ENCODE measurements at places on chromosomes 3 and 15.

DNA sequence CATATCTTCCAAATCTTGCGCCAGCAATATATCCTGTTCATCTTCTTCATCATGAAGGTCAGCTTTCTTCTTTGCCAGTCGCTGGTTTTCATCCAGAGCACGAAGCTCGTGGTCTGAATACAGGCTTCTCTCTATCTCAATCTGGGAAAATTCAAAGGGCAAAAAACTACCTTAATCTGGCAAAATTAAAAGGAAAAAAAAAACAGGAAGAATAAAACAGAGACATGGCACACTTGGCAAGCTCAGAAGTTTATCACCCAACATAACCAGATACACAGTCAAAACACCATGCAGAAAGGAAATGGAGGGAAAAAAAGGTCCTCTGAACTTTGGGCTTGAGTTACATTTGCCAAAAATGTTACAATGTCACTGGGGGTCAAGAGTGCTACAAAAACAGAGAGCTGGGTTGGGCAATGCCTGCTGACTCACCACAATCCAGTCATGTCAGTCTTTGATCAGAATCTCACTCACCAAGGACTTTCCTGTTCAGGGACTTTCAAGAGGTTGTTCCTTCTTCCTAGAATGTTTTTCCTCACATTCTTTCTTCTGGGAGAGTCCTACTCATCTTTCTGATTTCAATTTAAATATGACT is 1.5 kb downstream of the MRPL46 start:
- no peak overlapping the region for H3K27ac ChIP-seq
- DNase-seq, result no peak
- H3K4me1 ChIP-seq, result peaks cover 20% of the 10 kb centered on the region
- no peaks in the 10 kb centered on the region for H3K36me3 ChIP-seq
- no peaks in the 10 kb centered on the region for H3K27me3 ChIP-seq

GRCh38 chr3:117600666-117601065 is 891.1 kb downstream of the TUSC7 start:
- no peak overlapping the region for H3K27ac ChIP-seq
- H3K36me3 ChIP-seq, result no peaks in the 10 kb centered on the region
- no peak for DNase-seq
- H3K4me1 ChIP-seq, result no peaks in the 10 kb centered on the region

DNA sequence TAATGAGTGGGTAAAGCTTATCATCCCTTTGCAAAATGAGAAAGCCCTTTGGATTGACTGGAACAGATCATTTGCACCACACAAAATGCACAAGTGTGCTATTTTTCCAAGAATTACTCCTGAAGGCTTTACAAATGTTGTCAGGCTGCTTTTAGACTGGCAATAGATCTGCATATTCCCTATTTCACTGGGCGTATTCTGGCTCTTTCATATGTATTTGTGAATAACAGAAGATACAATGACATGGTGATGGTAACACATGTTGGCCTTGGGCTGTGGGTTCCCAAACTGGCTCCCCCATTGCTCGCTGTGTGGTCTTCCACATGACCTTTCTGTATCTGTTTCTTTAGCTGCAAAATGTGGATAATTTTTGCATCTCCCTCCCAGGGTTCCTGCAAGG is 303.4 kb upstream of the CHRM5 start:
- H3K36me3 ChIP-seq, result no peaks in the 10 kb centered on the region
- no peak overlapping the region for H3K27ac ChIP-seq
- no peaks in the 10 kb centered on the region for H3K27me3 ChIP-seq
- H3K4me1 ChIP-seq, result no peaks in the 10 kb centered on the region
- DNase-seq, result no peak

- no peak overlapping the region for H3K4me3 ChIP-seq
- peaks cover 11% of the 10 kb centered on the region for H3K36me3 ChIP-seq
- no peaks in the 10 kb centered on the region for H3K27me3 ChIP-seq
Measured at GRCh38 chr3:172647823-172648222, 63.0 kb downstream of the NCEH1 start.

- DNase-seq, result no peak
- H3K27me3 ChIP-seq, result no peaks in the 10 kb centered on the region
- H3K4me1 ChIP-seq, result no peaks in the 10 kb centered on the region
- no peak overlapping the region for H3K4me3 ChIP-seq
- H3K36me3 ChIP-seq, result no peaks in the 10 kb centered on the region
- H3K27ac ChIP-seq, result peak overlapping the region; percentile 56
Measured at GRCh38 chr15:72057548-72058091, 60.3 kb downstream of the MYO9A start.

- no peak overlapping the region for H3K27ac ChIP-seq
- H3K4me3 ChIP-seq, result no peak overlapping the region
- H3K36me3 ChIP-seq, result no peaks in the 10 kb centered on the region
Measured at GRCh38 chr15:101538996-101539395, 49.5 kb upstream of the PCSK6 start.

GRCh38 chr15:84649706-84650105 is 4.4 kb downstream of the WDR73 start:
- no peak overlapping the region for H3K27ac ChIP-seq
- no peak overlapping the region for H3K4me3 ChIP-seq
- peaks cover 79% of the 10 kb centered on the region for H3K36me3 ChIP-seq
- no peaks in the 10 kb centered on the region for H3K27me3 ChIP-seq
- H3K4me1 ChIP-seq, result peaks cover 16% of the 10 kb centered on the region
- DNase-seq, result no peak

- H3K27me3 ChIP-seq, result no peaks in the 10 kb centered on the region
- H3K36me3 ChIP-seq, result peaks cover under 1% of the 10 kb centered on the region
- no peak overlapping the region for H3K4me3 ChIP-seq
- H3K4me1 ChIP-seq, result peaks cover 38% of the 10 kb centered on the region
Measured at GRCh38 chr3:115022199-115022598, 124.9 kb downstream of the ZBTB20 start.

DNA sequence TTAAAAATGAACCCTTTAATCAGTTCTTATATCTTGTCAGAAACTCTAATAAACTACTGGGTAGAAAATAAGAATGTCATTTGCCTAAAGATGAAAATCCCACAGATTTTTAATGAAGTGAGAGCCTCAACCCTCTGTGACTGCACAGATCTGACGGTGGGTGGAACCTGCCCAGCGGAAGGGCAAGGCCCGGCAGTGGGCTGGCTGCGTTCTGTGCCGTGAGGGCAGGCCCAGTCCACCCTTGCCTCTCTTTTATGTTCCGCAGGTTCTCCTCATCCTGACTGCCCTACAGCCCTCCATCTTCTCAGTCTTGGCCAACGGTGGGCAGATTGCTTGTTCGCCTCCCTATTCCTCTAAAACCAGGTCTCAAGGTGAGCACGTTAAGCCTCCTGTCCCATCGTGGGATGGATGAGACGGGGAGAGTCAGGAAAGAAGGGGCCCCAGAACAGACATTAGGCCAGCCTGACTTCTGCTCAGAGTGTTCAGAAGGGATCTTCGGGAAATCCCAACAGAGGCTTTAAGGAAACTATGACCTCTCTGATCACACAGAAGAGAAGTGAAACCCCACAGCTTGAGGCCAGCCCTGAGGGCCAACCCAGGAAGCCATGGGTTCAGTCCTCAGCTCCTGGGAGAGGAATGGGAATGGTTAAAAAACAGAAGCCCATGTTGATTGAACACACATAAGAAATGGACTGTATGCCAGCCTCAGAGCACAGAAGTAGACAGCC is 16.0 kb downstream of the SLC51A start:
- no peak overlapping the region for H3K27ac ChIP-seq
- no peaks in the 10 kb centered on the region for H3K4me1 ChIP-seq
- no peak overlapping the region for H3K4me3 ChIP-seq
- no peaks in the 10 kb centered on the region for H3K36me3 ChIP-seq
- DNase-seq, result no peak

DNA sequence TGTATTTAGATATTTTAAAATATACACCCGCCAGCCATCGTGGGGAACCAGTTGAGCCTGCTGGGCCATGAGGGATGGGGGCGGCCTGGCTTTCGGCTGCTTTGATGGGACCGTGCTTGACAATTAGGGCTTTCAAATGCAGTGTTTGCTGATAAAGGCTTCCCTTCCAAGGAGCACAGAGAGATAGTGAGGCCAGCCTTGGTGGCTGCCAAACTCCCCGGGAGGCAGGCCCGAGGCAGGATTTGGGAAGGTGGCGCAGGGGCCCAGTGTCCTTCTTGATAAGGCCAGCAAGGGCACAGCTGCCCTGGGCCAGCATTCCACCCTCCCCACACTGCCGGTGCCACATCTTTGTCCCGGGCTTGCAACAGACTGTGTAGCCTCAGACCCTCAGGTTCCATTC is 75.6 kb downstream of the LINGO1 start:
- no peak overlapping the region for H3K27ac ChIP-seq
- DNase-seq, result no peak
- H3K4me3 ChIP-seq, result no peak overlapping the region
- no peaks in the 10 kb centered on the region for H3K4me1 ChIP-seq
- no peaks in the 10 kb centered on the region for H3K36me3 ChIP-seq

DNA sequence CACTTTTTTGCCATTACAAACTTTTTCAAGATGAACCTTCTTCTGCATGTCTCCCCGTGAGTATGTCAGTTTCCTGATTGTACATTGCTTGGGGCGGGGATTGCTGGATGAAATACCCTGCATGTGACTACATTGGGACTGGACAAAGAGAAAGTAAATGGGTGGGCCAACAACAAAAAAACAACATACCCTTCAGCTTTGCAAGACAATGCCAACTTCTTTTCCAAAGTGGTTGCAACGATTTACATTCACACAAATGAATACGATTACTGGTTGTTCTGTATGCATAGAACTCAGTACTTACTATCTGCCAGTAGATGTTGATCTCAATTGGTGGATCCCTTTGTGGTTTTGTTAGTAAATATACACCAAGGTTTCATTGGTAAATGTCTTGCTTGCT is 908.4 kb downstream of the AGBL1 start:
- no peak overlapping the region for H3K4me3 ChIP-seq
- H3K27me3 ChIP-seq, result no peaks in the 10 kb centered on the region
- DNase-seq, result no peak
- no peaks in the 10 kb centered on the region for H3K36me3 ChIP-seq
- H3K4me1 ChIP-seq, result no peaks in the 10 kb centered on the region

DNA sequence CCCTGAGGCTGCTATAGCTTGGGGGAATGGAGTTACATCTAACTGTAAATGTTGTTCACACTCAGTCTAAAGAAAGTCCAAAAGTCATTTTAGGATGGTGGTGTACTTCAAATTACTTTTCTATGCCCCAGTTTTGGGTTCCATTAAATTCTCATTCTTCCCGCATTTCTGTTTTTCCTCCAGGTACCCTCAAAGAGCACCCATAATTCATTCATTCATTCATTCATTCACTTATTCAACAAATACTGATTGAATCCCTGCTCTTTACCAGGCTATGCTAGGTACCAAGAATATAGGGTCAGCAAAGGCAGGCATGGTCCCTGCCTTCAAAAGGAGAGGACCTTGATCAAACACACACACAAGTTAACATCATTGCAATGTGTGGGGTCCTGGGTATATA is 76.1 kb downstream of the CCNL1 start:
- no peaks in the 10 kb centered on the region for H3K36me3 ChIP-seq
- H3K4me1 ChIP-seq, result peaks cover 18% of the 10 kb centered on the region
- no peak overlapping the region for H3K27ac ChIP-seq
- DNase-seq, result no peak

GRCh38 chr3:88595026-88595425 is 445.3 kb downstream of the C3orf38 start:
- H3K36me3 ChIP-seq, result no peaks in the 10 kb centered on the region
- DNase-seq, result no peak
- H3K27ac ChIP-seq, result no peak overlapping the region
- no peaks in the 10 kb centered on the region for H3K4me1 ChIP-seq

- no peaks in the 10 kb centered on the region for H3K4me1 ChIP-seq
- no peak overlapping the region for H3K27ac ChIP-seq
- no peaks in the 10 kb centered on the region for H3K36me3 ChIP-seq
- H3K27me3 ChIP-seq, result no peaks in the 10 kb centered on the region
Measured at GRCh38 chr15:39503526-39503925, 77.4 kb upstream of the THBS1 start.

DNA sequence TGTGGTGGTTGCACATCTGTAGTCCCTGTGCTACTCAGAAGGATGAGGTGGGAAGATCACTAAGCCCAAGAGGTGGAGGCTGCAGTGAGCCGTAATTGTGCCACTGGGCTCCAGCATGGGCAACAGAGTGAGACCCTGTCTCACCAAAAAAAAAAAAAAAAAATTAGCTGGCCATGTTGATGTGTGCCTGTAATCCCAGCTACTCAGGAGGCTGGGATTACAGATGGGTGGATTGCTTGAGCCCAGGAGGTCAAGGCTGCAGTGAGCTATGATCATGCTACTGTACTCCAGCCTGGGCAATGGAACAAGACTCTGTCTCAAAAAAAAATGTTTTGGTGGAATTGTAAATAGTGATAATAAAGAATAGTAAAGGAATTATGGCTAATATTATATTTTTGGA is 9.9 kb downstream of the ATRIP start:
- peaks cover 99% of the 10 kb centered on the region for H3K36me3 ChIP-seq
- peak overlapping the region; percentile 28 for H3K27ac ChIP-seq
- peaks cover 20% of the 10 kb centered on the region for H3K4me1 ChIP-seq
- no peak overlapping the region for H3K4me3 ChIP-seq
- H3K27me3 ChIP-seq, result no peaks in the 10 kb centered on the region
- DNase-seq, result no peak

- H3K27ac ChIP-seq, result no peak overlapping the region
- no peaks in the 10 kb centered on the region for H3K36me3 ChIP-seq
- peak; percentile 39 for DNase-seq
- H3K4me3 ChIP-seq, result no peak overlapping the region
- no peaks in the 10 kb centered on the region for H3K4me1 ChIP-seq
Measured at GRCh38 chr3:24496529-24497482, 2.2 kb upstream of the THRB start.

DNA sequence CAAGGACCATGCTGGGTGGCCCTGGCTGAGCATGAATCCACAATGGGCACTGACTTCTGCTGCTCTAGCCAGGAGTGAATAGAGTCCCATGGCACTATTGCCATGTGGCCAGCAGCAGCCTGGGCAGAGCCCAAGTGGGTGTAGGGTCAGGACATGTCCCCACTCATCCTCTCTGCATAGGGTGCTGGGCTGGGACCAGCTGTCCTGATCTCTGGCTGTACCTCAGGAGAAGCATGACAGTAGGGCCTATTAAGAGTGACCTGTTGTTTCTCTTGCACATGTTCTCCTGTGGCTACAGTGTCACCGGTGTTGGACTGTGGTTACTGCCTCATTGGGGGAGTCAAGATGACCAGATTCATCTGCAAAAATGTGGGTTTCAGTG is 46.9 kb downstream of the DLEC1 start:
- no peaks in the 10 kb centered on the region for H3K27me3 ChIP-seq
- H3K4me1 ChIP-seq, result no peaks in the 10 kb centered on the region
- no peak overlapping the region for H3K27ac ChIP-seq
- H3K4me3 ChIP-seq, result no peak overlapping the region
- no peak for DNase-seq

DNA sequence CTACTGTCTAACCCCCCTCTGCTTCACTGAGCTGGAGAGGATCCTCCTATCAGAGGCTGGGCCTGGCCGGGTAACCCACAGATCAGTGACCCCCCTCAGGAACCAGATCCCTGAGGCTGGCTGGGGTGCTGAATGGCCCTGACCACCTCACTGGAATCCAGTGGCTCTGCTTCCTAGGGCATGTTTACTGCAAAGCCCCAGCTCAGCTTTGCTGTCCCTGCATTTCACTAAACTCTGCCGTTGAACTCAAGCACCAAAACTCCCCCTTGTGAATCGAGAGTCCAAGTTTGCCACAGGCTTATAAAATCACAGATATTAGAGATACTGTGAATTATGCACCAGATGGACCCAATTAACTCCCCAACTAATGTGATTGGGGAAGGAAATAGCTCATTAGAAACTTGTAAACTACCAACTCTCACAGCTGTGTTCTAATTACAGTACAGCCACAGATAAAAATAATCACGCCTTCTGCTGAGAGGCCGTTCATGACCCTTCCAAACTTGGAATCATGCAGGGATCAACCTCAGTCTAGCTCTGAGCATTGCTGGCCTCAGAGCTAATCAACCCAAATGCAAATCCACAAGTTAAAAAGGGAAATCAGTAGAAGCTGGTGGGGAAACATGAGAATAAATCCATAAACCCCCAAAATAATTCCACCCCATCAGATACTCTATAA is 47.0 kb downstream of the OCA2 start:
- no peak overlapping the region for H3K27ac ChIP-seq
- no peaks in the 10 kb centered on the region for H3K27me3 ChIP-seq
- no peaks in the 10 kb centered on the region for H3K36me3 ChIP-seq
- H3K4me1 ChIP-seq, result no peaks in the 10 kb centered on the region
- no peak overlapping the region for H3K4me3 ChIP-seq

Measured in tibial nerve (tissue), 4 donors.